Activated CD4-positive, CD25-positive, alpha-beta regulatory T cell (primary cell): ENCODE measurements at places on chromosomes 6 and 20.

DNA sequence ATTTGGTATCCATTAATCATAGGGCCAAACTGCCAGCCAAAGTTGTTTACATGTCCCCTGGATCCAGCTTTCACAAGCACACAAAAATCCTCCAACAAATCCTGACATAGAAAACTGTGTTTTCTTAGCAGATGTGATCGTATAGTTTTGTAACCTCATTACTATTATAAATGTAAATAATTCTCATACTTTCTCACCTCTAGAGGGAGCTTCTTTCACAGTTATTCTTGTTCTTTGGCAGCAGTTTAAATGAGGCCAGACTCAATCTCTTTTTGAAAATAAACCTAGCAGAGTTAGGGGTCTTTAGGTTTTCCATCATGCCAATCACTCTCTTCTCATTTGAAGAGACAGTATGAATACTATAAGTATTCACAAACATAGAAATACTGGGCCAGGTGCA is 17.0 kb upstream of the ZNF318 start:
- no peak for DNase-seq

- DNase-seq = no peak
Observed at GRCh38 chr6:33661106-33661838, 40.1 kb downstream of the ITPR3 start.

DNA sequence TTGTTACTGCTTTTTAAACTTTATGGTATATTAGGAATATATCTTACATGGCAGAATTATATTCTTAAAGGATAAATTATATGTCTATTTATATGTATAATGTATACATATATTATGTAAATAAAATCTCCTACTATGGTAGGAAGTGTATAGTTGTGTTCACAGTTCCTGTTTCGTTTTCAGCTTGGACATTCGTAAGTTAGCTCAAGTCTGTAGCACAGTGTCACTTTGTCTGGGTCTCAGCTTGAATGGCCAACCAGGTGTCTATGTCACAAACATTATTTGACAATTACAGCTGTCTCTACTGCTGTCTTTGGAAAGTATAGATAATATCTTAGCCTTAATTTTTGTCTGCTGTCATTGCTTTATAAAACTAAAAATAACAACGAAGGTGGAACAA is 303.9 kb downstream of the CDKAL1 start:
- DNase-seq = no peak

GRCh38 chr6:159378411-159379328 is 209.5 kb downstream of the FNDC1 start:
- no peak for DNase-seq

DNA sequence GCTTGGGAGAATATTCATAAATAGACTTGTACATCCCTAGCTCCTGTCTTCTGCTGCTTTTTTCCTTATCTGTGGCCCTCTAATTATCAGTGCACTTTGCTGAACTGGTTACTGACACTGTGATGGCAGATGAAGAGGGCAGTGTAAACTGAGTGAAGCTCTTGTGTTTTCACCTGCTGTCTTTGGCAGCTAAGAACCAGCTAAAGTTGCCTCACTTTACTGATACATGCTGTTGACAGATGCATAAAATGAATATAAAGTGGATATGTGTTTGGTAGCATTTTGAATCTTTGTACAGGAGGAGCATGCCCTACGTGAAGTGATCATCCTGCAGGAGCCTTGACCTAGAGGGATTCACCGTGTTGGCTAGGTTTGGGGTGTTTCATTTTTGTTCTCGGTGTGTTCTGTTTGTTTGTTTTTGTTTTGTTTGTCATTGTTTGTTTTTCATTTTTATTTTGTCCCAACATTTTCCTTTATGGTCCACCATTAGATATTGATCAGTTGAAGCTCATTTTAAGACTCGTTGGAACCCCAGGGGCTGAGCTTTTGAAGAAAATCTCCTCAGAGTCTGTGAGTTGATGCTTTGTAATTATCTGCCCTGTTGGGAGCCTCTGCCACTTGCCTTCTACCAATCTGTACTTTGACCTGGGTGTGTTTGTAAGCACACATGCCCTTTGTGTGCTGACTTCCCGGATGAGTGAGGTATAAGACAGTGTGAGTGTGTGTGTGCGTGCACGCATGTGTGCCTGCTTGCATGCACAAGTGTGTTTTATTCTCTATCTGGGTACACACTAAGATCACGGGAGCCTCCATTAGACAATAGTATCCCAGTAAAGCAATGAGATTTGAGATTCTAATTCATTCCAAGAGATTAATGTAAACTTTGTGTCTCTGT is 34.6 kb upstream of the MAPK13 start:
- no peak for DNase-seq

- no peak for DNase-seq
Observed at GRCh38 chr20:63253438-63254231, 628 bp downstream of the NKAIN4 start.

GRCh38 chr6:31528821-31529328 is at the start of gene MCCD1:
Gene MCCD1 (plus strand): TSS chr6:31528962. CDS start chr6:31529015, 53 bp downstream.
- DNase-seq = no peak

GRCh38 chr6:110492584-110492983 is 16.2 kb upstream of the SLC22A16 start:
- no peak for DNase-seq

DNA sequence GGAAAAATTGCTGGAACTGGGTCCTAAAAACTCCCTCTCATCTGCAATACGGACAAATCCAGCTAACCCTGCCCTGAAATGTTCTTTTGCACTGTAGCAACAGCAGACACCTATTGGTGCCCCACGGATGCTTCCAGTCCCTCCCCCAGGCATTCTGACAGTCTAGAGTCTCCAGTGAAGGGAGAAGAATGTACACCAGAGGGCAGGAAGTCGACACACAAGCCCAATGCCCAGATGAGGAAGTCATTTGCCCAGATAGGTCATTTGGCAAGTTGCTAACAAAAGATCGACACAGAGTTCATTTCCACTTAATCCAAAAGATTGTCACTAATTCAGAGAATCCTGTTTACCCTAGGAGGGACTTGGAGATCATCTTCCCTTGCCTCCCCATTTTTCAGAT is 293.0 kb upstream of the PRDM1 start:
- no peak for DNase-seq

DNA sequence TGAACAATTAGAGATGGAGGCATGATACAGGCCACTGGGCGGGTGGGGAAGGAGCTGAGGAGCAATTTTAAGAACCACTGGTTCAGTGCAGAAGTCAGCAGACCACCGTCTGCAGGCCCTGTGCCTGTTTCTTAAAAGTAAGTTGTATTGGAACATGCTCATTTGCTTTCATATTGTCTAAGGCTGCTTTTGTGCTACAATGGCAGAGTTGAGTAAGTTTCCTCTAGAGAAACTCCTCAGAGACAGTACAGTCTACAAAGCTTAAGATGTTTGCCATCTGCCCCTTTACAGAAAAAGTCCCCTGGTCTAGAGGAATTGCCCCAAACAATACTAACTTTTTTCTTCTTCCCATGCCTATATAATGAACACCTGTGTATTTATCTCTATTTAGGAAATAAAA is 28.5 kb upstream of the UBE2J1 start:
- no peak for DNase-seq

DNA sequence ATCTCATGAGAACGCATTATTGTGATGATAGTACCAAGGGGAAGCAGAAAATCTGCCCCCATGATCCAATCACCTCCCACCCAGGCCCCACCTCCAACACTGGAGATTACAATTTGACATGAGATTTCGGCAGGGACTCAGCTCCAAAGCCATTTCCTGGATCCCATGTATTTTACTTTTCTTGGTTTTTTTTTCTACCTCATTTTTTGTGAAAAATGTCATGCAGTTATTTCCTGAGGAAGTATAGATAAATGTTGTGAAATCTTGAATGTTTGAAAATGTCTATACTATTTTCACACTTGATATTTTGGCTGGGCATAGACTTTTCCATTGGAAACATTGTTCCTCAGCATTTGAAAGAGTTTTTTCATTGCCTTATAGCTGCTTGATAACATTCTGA is 9.1 kb upstream of the BRPF3 start:
- no peak for DNase-seq

DNA sequence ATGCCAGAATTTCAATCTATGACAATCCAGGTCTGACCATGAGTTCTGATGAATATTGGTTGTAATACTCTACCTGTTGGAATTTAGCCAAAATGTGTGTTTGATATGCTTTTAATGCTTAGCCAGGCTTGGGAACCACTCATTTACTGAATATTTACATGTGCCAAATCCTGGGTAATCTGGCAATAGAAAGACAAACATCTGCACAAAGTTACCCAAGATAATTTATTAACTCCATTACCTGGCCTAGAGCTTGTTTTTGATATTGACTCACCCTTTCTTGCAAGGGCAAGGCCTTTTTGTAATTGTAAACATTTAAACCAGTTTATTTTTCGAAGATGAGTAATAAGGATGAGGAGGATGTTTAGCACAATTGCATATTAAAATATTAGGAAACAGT is 13.5 kb upstream of the CD2AP start:
- no peak for DNase-seq

DNA sequence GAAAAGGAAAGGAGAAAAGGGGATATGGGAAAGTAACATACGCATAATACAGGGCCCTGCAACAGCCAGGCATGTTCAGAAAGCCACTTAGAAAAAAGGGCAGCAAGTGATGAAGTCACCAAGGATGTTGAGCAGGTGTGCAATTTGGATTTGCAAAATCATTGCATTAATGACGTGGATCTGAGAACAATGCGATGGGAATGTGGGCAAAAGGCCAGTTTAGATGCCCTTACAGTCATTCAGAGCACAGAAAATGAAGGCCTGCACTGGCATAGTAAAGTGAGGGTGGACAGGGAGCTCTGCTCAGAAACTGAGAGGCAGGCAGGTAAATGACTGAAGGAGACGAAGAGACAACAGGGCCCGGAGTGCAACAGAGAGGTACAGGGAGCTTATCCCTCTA is 123.7 kb upstream of the NHSL1 start:
- no peak for DNase-seq

- no peak for DNase-seq
Observed at GRCh38 chr20:46299078-46299477, 9.2 kb downstream of the CDH22 start.

DNA sequence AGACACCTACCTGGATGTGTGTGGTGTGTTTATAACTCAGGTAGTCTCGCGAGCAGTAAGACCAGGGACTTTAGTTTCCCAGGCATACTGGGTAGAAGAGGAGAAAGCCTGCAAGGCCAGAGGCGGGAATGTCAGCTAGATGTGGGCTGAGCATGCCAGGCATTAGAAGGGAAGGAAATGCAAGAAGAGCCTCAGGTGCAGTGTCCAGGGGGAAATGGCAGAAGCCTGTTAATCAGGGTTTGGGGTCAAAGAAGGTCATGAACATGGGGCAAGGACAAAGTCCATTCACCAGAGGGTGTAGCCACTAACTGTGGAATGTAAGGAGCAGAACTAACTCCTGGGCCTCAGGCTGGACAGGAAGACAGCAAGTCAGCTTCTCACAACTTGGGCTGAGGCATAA is 305.0 kb downstream of the SMOC2 start:
- no peak for DNase-seq

GRCh38 chr6:49329186-49329585 is 133.9 kb downstream of the MMUT start:
- DNase-seq = no peak

DNA sequence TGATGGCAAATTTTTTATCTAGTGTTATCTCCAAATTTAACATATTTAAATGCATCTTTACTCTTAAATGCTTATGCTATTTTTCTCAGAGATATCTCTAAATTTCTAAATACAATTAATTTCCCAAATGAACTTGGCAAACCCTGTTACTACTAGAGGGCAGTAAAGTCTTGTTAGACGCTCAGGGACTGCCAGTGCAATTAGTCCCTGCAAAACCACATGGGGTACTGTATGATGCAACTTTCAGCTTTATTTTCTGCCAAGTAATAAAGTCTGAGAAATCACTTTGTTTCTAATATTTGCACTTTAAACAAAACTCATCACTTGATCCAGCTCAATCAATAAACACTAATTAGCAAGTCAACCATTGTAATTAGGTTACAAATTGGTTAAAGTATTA is 76.0 kb upstream of the ADGRB3 start:
- no peak for DNase-seq

GRCh38 chr20:8812817-8813216 is 256.1 kb upstream of the PLCB4 start:
- DNase-seq = no peak

- no peak for DNase-seq
Observed at GRCh38 chr6:10511477-10511876, 9.7 kb upstream of the GCNT2 start.

DNA sequence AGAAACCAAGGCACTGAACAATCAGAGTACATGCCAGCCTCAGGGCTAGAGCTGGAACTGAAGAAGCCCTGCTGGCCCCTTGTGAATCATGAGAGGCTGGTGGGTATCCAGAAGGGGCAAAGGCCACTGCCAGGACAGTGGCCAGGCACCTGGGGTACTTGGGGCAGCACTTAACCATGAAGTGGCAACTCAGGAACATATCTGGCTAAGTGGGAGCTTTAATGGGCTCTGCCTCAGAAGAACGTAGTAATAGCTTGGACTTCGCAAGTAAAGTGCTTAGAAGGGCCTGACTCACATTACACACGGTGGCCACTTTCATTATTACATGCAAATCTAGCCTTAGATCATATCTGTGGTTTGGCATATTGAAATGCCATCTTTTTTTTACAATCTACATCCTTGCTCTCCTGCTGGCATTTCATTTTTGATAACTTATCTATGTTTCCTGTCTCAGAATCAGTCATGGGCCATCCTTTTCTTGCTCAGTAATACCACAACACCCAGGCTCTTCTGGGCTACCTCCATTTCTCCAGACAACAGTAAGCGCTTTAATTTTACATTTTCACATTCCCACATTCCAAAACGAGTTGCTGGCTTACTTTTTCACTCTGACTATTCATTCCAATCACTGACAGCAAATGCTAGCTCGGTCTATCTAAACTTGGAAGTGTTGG is 21.6 kb downstream of the NAPB start:
- no peak for DNase-seq

DNA sequence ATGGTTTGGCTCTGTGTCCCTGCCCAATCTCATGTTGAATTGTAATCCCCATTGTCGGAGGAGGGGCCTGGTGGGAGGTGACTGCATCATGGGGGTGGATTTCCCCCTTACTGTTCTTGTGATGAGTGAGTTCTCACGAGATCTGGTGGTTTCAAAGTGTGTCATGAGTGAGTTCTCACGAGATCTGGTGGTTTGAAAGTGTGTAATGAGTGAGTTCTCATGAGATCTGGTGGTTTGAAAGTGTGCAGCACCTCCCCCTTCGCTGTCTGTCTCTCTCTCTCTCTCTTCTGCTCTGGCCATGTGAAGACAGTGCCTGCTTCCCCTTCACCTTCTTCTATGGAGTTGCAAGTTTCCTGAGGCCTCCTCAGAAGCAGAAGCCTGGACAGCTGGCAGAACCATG is 87.6 kb downstream of the MYLK4 start:
- DNase-seq = no peak

DNA sequence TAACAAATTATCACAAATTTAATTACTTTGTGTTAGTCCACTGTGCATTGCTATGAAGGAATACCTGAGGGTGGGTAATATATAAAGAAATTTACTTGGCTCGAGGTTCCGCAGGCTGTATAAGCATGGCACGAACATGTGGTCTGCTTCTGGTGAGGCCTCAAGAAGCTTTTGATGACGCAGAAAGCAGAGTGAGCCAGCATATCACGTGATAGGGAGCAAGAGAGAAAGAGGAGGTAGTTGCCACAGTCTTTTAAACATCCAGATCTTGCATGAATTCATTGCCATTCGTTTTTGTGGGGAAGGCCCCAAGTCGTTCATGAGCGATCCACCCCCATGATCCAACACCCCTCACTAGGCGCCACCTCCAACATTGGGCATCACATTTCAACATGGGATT is 733.7 kb downstream of the GRIK2 start:
- no peak for DNase-seq

GRCh38 chr6:44837741-44838140 is 450.2 kb downstream of the CDC5L start:
- DNase-seq = no peak
